Panc1 (cell line): ENCODE measurements at places on chromosomes 1 and 21. TPM values are rescaled to one million over a fixed set of nuclear protein-coding genes. Genes with fewer than 3 reads are reported as not detected.
A peak's percentile ranks its signal among the peaks of the same experiment; 100 is the strongest.

- H3K4me3 ChIP-seq: no peak overlapping the region
- no peaks in the 10 kb centered on the region for H3K27me3 ChIP-seq
- no peaks in the 10 kb centered on the region for H3K4me1 ChIP-seq
- H3K27ac ChIP-seq: no peak overlapping the region
- DNase-seq: no peak
These were observed 83.0 kb downstream of the COLGALT2 start for GRCh38 chr1:183954496-183954895.

PRAMEF26 gene
- not detected for total RNA-seq

DNA sequence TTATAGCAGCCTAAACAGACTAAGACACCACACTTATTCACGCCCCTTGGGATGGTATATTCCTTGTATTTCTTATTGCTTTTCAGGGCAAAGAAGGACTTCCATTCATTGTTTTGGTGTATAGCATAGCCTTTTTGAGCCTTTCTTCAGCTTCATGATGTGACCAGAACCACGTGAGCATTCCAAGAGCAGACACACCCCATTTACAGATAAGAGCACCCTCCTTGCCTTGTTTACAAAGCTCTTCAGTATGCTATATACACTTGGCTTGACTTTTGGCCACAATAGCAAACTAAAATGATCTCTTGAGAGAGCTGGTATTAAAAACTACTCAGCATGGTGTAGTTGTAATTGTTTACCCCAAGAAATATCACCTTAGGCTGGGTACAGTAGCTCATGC lies 78.7 kb downstream of the PIK3R3 start:
- H3K4me1 ChIP-seq: no peaks in the 10 kb centered on the region
- peaks cover 2% of the 10 kb centered on the region; the same call in 1 of the 2 replicates for H3K36me3 ChIP-seq
- H3K27ac ChIP-seq: no peak overlapping the region
- DNase-seq: no peak
- no peak overlapping the region for H3K4me3 ChIP-seq
- no peaks in the 10 kb centered on the region for H3K27me3 ChIP-seq

- H3K4me1 ChIP-seq: no peaks in the 10 kb centered on the region
- no peaks in the 10 kb centered on the region for H3K27me3 ChIP-seq
- no peak overlapping the region for H3K4me3 ChIP-seq
- no peaks in the 10 kb centered on the region for H3K36me3 ChIP-seq
These were observed 51.2 kb downstream of the EXO1 start for GRCh38 chr1:241899210-241899609.

DNA sequence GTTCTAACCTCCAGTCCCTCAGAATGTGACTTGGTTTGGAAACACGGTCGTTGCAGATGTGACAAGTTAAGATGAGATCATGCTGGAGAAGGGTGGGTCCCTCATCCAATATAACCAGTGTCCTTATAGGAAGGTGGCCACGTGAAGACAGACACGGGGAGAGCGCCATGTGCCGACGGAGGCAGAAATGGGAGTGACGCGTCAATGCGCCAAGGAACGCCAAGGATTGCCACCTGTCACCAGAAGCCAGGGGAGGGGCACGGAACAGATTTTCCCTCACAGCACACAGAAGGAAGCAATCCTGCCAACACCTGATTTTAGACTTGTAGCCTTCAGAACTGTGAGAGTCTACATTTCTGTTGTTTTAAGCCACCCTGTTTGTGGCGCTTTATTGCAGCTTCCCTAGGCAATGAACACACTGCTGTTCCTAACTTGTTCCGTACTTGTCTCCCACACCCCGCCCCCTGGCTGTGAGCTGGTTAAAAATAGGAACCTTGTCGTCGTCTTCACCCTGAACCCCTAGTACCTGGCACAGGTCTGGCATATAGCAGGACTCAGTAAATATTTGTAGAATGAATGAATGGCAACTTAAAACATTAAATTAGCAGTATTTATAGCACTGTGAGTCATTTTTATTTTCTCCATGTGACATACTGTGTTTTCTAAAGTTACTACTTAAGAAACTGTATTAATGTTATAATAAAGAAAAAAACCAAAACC lies 14.2 kb downstream of the RIMS3 start:
- no peaks in the 10 kb centered on the region for H3K36me3 ChIP-seq
- H3K27ac ChIP-seq: no peak overlapping the region
- H3K4me1 ChIP-seq: no peaks in the 10 kb centered on the region
- no peak for DNase-seq

DNA sequence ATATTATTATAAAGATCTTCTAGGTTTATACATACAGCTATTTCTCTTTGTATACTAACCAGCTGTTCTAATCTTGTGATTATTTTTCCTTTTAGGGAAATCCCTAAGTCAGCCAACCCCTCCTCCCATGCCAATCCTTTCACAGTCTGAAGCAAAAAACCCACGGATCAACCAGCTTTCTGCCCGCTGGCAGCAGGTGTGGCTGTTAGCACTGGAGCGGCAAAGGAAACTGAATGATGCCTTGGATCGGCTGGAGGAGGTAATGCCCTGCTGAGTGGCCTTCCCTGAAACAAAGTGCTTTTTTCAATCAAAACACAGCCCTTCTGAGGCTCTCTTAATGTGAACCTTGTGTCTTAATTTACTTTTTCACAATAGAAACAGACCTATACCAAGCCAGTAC lies 32.4 kb upstream of the BMP8A start:
- H3K36me3 ChIP-seq: peaks cover 60% of the 10 kb centered on the region
- no peak for DNase-seq
- no peak overlapping the region for H3K27ac ChIP-seq
- H3K4me1 ChIP-seq: no peaks in the 10 kb centered on the region
- no peak overlapping the region for H3K4me3 ChIP-seq

GRCh38 chr1:238953448-238954010 lies 432.8 kb upstream of the CHRM3 start:
- no peaks in the 10 kb centered on the region for H3K36me3 ChIP-seq
- H3K27me3 ChIP-seq: no peaks in the 10 kb centered on the region
- no peak for DNase-seq
- H3K4me1 ChIP-seq: no peaks in the 10 kb centered on the region
- no peak overlapping the region for H3K27ac ChIP-seq

GRCh38 chr1:155983191-155984024 lies 5.1 kb upstream of the ARHGEF2 start:
- H3K36me3 ChIP-seq: no peaks in the 10 kb centered on the region
- peak overlapping the region; percentile 86 for H3K27ac ChIP-seq
- H3K4me1 ChIP-seq: peaks cover 37% of the 10 kb centered on the region
- no peaks in the 10 kb centered on the region for H3K27me3 ChIP-seq
- peak overlapping the region; percentile 7; the same call in 1 of the 2 replicates for H3K4me3 ChIP-seq

- no peaks in the 10 kb centered on the region for H3K4me1 ChIP-seq
- no peak overlapping the region for H3K27ac ChIP-seq
- no peak overlapping the region for H3K4me3 ChIP-seq
These were observed 41.1 kb upstream of the CSF3R start for GRCh38 chr1:36523850-36524249.

DNA sequence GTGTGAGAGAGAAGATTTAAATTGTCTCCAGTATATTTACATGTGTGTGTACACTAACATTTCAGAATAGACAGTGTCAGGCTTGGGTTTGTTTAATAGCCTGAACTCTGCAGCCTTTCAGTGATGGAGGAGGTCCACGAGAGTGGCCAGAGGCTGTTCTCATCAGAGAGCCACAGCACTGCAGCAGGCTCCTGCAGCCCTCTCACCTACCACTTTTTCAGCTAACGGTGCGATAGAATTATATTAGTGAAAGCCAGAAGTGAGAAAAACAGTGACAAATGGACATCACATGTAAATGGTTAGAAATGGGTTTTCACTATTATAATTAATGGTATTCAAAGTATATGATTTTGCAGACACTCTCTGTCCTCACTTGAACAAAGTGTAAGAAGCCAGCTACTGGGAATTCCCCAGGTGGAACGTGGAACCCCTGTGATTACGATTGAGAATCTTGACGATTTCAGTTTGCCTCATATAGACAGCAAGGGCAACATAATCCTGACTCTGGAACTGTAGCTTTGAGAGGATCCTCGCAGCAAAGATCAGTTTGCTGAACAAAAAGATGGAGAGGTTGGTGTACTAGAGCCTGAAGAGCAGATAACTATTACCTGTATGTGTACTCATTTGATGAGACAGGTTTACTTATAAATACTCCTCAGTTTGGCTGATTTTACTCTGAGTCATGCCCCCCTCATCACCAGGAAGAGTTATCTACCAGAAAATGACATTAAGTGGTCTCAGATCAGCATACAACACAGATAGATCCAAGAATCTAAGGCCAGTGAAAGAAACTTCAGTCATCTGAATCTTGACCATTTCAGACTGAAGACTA lies 31.4 kb downstream of the IFI16 start:
- no peak for DNase-seq
- no peaks in the 10 kb centered on the region for H3K36me3 ChIP-seq
- H3K4me3 ChIP-seq: no peak overlapping the region
- no peaks in the 10 kb centered on the region for H3K4me1 ChIP-seq

ALDH4A1 gene
- total RNA-seq: 21.7 TPM

- no peak overlapping the region for H3K27ac ChIP-seq
- DNase-seq: no peak
- H3K4me1 ChIP-seq: no peaks in the 10 kb centered on the region
These were observed 294.1 kb upstream of the VAMP3 start for GRCh38 chr1:7476861-7477547.

DNA sequence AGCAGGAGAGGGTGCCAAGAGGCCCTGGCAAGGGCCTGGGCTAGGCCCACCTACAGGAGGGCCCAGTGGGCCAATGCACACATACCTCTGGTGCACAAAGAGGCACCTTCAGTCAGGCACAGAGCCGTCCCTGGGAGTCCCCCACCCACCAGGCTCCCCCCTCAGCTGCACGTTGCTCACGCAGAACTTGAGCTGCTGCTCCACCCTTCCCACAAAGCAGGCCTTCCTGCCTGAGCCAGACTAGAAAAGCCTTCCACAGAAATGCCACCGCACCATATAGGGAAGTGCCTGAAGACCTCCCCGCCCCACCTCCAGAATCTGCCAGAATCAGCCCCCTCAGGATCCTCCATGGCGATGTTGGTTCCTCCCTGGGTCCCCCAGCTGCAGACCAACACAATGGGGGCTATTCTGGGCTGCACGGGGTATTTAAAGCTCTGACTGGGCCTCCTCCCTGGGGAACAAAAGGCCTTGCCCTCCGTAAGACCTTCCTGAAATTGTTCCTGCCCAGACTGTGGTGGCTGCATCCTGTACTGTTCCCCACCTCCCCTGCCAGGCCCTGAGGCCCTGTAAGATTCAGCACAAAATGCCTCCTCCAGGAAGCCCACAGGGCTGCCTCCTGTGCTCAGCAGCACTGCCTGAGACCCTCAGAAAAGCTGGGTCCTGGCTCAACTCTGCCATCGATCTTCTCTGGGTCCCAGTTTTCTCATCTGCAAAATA lies 27.2 kb downstream of the HSPG2 start:
- H3K36me3 ChIP-seq: no peaks in the 10 kb centered on the region
- no peaks in the 10 kb centered on the region for H3K27me3 ChIP-seq
- peaks cover 56% of the 10 kb centered on the region for H3K4me1 ChIP-seq
- no peak for DNase-seq
- peak overlapping the region; percentile 81 for H3K27ac ChIP-seq

DNA sequence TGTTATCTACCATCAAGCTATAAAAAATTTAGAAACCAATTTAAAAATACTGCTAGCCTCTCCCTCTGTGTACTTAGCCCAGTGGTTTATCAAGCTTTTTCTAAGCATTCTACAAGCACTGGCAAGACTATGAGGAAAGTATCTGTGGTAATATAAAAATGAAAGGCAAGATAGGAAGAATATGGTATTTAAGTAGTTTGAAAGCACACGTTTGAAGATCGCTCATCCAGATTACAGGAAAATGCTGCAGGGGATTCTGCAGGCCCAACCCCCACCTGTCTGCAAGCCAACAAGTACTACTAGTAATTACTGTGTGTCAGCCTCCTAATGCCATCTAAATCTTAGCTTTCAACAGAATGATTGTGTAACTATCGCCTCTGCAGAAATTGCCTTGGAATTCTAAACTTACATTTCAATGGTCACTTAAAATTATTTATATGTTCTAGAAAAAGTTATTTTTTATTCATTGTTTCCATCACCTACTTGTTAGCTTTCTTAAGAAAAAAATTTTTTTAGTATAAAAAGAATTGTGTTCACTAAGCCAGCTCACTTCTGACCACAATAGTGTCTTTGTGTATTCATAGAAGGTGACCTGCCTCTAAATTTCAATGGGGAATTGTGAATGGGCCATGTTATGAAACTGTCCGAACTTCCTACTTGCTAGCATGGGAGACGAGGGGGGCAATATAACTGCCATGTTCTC lies 8.5 kb downstream of the ERRFI1 start:
- DNase-seq: no peak
- H3K4me1 ChIP-seq: peaks cover 81% of the 10 kb centered on the region
- H3K36me3 ChIP-seq: peaks cover 57% of the 10 kb centered on the region
- no peaks in the 10 kb centered on the region for H3K27me3 ChIP-seq
- peak overlapping the region; percentile 99 for H3K27ac ChIP-seq

DNA sequence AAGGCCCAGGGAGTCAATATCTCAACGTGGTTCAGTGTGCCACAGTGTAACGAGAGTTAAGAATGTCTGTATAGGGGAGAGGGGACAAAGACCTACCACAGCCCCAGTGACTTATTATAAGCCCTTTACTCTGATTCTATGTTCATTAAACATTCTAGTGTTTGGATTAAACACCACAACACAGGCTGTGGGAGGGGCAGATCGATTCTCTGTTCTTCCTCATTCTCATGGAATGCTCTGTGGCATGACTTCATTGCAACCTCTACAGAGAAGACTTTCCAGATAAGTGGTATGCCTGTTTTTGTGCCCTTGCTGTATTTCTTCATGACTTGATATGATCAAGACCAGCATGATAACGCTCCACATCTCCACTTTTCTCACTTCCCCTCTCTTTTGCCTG lies 39.0 kb upstream of the CD5L start:
- no peaks in the 10 kb centered on the region for H3K36me3 ChIP-seq
- no peak for DNase-seq
- peaks cover 2% of the 10 kb centered on the region for H3K27me3 ChIP-seq
- no peak overlapping the region for H3K4me3 ChIP-seq
- H3K27ac ChIP-seq: no peak overlapping the region

- no peaks in the 10 kb centered on the region for H3K27me3 ChIP-seq
- peak overlapping the region; percentile 67; the same call in 1 of the 2 replicates for H3K27ac ChIP-seq
- H3K4me3 ChIP-seq: peak overlapping the region; percentile 58
- H3K4me1 ChIP-seq: peaks cover 18% of the 10 kb centered on the region
These were observed 11.6 kb downstream of the IFI6 start for GRCh38 chr1:27660300-27660835.

- no peak overlapping the region for H3K4me3 ChIP-seq
- no peaks in the 10 kb centered on the region for H3K36me3 ChIP-seq
- no peaks in the 10 kb centered on the region for H3K27me3 ChIP-seq
- H3K27ac ChIP-seq: no peak overlapping the region
These were observed 64.7 kb upstream of the HIVEP3 start for GRCh38 chr1:41983451-41983850.
